DMS 273 treated with DMSO at 0.1 percent for 48 hours (cell line): ENCODE measurements at places on chromosomes 1 and 21.

- no peak for DNase-seq
Observed at GRCh38 chr1:170351366-170351946, 180.5 kb upstream of the GORAB start.

- DNase-seq: no peak
Observed at GRCh38 chr1:226181996-226182714, 4.4 kb downstream of the ACBD3 start.

GRCh38 chr1:25110485-25110884 lies 121.8 kb downstream of the SYF2 start:
- no peak for DNase-seq

DNA sequence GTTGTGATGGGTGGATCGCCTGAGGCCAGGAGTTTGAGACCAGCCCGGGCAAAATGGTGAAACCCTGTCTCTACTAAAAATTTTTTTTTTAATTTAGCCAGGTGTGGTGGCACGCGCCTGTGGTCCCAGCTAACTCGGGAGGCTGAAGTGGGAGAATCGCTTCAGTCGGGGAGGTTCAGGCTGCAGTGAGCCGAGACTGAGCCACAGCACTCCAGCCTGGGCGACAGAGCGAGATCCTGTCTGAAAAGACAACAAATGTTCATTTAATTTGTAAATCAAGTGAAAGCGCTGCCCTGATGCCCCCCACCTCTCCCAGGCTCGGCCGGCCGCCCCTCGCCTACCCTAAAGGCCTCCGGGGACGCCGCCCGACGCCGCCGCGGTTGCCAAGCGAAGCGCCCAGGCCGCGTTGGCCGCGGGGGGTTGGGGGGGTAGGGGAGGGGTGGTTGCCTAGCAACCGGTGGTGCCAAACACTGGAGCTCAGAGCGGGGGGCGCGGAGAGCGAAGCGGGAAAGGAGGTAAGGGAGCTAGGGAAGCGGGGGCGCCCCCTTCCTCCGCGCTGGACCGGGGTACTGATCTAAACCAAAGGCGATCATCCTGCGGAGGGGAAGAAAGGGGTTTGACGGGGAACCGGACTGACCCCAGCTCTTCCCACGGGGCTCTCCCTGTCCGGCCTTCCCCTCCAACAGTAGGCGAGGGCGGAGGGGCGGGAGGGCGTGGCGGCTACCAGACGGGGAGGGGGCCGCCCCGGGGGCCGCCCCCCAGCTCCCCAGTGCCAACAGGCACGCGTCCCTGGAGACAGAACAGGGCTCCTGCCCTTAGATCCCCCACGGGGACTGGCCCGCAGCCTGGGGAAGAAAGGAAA lies at the start of gene TEKT2:
Gene TEKT2 (plus strand): TSS at position 460 of the 862 bp plus-strand sequence. CDS start 828 bp downstream, outside the sequence.
- no peak for DNase-seq

- no peak for DNase-seq
Observed at GRCh38 chr1:88350648-88351047, 333.4 kb upstream of the PKN2 start.

GRCh38 chr1:212699104-212699624 lies 476 bp downstream of the BATF3 start:
- peak; percentile 26 for DNase-seq

GRCh38 chr1:185232874-185233273 lies 75.9 kb downstream of the SWT1 start:
- DNase-seq: no peak

DNA sequence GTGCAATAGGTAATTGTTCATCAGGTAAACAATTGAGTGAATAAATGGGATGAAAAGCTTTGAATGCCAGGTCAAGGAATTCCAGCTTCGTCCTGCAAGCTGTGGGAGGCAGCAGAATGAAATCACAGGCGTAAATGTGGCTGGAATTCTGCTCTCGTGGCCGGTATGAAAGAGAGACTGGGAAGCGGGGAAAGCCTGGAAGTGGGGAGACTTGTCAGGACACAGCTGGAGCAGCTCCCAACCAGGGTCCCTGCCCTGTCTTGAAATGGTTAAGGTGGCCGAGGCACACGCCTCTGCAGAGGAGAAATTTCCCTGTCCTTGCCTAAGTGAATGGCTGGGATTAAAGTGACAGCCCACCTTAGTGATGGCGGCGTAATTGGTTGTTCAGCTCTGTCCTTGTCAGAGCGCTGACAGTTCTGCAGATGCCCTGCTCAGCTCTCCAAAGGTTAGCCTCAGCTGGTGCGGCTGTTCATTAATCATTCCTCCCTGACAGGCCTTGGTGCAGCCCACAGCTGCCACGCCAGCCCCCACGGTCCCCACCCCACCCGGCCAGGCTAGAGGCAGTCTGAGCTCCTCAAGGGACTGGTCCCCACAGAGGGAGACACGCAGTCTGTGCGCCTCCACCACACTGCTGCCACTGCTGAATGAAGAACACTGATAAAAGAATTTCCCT lies 398.3 kb upstream of the POU3F1 start:
- no peak for DNase-seq

- DNase-seq: no peak
Observed at GRCh38 chr21:45994759-45995685, 13.5 kb downstream of the COL6A1 start.

GRCh38 chr1:38872401-38873026 lies 634 bp downstream of the MYCBP start:
- DNase-seq: no peak

- no peak for DNase-seq
Observed at GRCh38 chr1:91617285-91617765, 116.7 kb downstream of the CDC7 start.

DNA sequence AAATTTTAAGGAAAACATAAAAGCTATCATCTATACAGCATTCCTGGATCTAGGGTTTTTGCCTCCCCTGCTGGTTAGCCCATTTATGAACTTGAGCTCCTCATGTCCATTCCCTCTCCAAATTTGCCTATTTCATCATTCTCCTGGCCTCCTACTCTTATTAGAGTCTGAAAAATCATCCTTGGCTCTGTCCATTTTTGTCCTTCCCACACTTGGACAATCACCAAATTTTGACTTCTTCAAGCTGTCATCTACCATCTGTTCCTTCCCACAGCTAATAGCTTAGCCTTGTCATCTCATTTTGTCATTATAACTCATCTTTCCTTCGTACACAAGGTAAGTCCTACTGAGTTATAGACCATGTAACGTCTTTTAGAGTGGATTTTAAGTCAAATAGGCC lies 2.2 kb upstream of the HENMT1 start:
- peak; percentile 50 for DNase-seq

- DNase-seq: no peak
Observed at GRCh38 chr1:22257290-22258275, 114.7 kb upstream of the WNT4 start.

DNA sequence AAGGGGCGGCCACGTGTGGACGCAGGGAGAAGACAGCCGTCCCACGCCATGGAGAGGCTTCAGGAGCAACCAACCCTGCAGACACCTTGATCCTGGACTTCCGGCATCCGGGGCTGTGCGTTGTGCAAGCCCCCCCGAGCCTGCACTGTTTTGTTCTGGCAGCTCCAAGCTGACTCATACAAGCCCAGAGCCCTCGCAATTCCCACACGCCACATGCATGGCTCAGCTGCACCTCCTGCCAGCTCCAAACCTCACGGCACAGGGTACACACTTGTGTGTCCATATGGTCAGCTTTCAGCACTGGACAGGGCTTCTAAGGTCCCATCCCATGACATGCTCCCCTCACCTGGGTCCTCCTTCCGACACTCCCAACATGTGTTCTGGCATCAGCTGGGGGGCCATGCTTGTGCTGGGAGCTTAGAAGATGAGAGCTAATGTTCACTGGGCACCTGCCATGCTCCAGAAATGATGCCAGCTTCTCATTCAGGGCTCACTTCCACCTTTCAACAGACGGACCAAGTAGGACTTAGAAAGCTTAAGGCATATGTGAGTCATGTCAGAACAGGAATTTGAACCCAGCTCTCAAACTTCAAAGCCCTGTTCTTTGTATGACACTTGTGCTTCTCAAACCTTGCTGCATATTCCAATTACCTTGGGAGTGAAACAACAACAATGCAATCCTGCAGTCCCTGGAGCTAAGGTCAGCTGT lies 137.3 kb downstream of the PGBD5 start:
- no peak for DNase-seq

DNA sequence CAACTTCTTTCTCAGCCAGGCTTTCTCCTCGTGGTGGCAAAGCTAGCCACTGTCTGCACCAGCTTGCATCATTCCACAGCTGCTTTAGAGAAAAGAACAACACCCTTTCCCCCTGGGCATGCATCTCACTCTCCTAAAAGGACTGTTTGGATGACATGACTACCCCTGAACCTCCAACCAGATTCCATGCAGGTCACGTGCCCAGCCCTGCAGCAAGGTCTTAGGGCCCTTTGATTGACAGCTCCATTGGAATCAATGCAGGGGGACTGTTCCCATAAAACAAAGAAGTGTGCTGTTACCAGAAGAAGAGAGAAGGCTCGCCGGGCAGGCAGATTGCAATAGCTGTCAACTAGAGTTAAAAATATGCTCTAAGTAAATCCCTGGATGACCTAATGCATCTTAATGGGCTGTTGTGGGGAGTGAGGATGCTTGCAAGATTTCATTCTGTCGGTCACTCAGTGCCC lies 24.4 kb downstream of the KCNA2 start:
- DNase-seq: no peak

- no peak for DNase-seq
Observed at GRCh38 chr1:2306151-2306978, 78.2 kb downstream of the SKI start.

DNA sequence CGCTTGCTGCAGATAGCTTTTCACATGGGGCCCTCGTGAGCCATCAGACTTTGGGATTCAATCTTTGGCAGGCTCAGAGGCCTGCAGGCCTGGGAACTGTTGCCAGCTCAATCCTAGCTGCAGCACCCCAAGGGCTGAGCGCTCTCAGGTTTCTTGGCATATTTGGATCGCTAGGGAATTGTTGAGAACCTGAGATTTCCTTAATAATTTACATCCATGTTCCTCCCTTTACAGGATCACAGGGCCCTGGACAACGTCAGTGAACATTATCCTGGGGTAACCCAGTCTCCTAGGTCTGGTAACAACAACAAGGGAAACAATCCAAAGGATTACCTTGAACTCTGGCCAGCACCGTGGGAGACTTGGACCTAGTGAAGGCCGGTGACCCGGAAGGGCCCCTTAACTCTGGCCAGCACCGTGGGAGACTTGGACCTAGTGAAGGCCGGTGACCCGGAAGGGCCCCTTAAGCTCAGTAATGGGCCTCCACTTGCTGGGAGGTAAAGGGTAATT lies 49.3 kb upstream of the NEK2 start:
- DNase-seq: no peak

DNA sequence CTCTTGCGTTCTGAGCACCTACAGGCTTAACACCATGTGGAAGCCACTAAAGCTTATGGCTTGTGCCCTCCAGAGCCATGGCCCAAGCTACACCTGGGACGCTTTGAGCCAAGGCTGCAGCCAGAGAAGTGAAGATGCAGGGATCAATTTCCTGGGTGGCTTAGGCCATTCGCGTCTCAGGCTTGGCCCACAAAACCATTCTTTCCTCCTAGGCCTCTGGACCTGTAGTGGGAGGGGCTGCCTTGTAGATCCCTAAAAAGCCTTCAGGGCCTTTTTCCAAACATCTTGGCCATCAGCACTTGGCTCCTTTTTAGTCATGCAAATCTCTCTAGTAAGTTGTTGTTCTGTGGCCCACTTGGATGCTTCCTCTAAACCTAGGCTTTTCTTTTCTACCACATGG lies 401.7 kb upstream of the RUNX1 start:
- DNase-seq: no peak

GRCh38 chr1:206685334-206685768 lies 646 bp downstream of the MAPKAPK2 start:
- no peak for DNase-seq

DNA sequence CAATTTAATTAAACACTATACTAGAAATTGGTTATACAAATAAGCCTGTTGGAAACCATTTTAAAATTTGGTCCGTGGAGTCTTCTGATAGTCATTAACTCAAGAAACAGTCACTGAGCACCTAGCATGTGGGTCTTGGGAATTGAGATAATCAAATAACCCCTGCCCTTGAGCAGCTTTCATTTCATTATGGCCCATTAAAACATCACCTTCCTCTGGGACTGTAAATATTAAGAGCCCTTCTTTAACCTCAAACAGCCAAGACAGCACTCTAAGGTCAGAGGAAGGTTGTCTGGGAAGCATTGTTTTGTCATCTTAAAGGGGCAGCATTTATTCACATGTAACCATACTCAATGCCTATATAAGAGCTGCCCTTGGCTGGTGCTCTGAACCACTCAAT lies 610.3 kb upstream of the USP24 start:
- DNase-seq: no peak

- no peak for DNase-seq
Observed at GRCh38 chr21:32702702-32703101, 25.1 kb downstream of the SYNJ1 start.

DNA sequence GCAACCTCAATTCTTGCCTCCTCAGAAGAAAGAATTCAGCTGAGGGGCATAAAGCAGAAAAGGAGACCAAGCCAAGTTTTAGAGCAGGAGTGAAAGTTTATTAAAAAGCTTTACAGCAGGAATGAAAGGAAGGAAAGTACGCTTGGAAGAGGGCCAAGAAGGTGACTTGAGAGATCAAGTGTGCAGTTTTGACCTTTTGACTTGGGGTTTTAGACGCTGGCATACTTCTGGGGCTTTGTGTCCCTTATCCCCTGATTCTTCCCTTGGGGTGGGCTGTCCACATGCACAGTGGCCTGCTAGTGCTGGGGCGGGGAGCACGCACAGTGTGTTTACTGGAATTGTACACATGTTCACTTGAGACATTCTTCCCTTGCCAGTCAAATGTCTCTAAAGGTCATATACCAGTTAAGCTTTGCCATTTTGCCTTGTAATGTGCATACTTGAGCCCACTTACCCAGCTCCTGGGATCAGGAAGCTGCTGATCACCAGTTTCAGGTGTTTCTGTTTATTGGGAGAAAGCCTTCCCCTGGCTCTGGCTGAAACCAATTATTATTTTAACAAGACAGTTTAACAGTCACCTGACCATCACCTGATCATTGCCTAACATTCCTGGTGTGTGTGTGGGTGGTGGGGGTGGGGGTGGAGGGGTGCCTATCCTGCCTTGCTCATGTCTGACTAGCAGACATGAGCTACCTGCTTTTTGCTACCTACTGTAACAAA lies 36.2 kb downstream of the UTP25 start:
- DNase-seq: no peak

DNA sequence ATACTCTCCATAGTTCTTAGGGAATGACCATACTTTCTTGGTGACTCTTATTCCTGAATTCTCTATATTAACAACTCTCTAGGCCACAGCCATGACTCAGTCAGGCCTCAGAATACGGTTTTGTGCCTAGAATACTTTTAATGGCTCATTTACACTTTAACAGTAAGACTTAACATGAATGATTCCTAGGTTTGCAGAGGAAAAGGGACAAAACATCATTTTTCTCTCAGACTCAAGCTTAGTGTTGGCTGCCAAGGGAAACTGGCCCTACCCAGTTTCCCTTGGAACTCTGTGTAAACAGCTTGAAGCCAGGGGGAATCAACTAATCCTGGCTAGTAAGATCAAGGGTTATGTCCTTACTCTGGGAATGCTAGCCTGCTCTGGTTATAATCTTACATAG lies 164.9 kb upstream of the PKN2 start:
- no peak for DNase-seq

- DNase-seq: no peak
Observed at GRCh38 chr1:89489047-89489729, 35.4 kb upstream of the LRRC8B start.

GRCh38 chr1:47776667-47777131 lies 220.5 kb downstream of the TRABD2B start:
- DNase-seq: no peak

GRCh38 chr1:221724931-221725605 lies 16.8 kb downstream of the DUSP10 start:
- DNase-seq: no peak
